ENCODE measurements at places on chromosomes 1 and 21.

- no peak for DNase-seq
Measured at GRCh38 chr1:151871284-151872030, 17.9 kb upstream of the THEM5 start.

DNA sequence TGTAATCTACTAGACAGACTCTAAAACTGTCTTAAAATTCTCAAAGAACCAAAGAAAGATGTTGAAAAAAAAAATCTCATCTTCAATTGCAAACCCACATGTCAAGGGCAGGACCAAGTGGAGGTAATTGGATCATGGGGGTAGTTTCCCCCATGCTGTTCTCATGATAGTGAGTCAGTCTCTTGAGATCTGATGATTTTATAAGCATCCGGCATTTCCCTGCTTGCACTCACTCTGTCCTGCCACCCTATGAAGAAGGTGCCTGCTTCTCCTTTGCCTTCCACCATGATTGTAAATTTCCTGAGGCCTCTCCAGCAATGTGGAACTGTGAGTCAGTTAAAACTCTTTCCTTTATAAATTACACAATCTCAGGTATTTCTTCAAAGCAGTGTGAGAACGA lies 257.0 kb downstream of the HHIPL2 start:
- DNase-seq: no peak

DNA sequence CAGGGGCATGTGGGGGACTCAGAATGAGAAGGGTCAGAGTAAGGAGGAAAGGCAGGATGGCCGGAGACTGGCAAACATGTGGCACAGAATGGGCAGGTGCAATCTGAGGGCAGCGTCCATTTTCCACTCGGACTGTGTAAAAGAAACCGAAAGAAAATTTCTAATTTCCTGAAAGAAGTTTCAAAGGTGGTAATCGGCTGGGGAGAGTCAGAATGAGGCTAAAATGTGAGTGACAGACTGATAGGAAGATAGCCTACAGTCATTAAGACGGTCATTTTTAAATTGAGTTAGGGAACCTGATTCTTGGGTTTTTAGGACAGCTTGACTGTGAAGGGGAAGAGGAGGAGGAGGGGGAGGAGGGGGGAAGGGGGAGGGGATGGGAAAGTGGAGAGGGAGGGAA lies 23.6 kb downstream of the COA6 start:
- no peak for DNase-seq

DNA sequence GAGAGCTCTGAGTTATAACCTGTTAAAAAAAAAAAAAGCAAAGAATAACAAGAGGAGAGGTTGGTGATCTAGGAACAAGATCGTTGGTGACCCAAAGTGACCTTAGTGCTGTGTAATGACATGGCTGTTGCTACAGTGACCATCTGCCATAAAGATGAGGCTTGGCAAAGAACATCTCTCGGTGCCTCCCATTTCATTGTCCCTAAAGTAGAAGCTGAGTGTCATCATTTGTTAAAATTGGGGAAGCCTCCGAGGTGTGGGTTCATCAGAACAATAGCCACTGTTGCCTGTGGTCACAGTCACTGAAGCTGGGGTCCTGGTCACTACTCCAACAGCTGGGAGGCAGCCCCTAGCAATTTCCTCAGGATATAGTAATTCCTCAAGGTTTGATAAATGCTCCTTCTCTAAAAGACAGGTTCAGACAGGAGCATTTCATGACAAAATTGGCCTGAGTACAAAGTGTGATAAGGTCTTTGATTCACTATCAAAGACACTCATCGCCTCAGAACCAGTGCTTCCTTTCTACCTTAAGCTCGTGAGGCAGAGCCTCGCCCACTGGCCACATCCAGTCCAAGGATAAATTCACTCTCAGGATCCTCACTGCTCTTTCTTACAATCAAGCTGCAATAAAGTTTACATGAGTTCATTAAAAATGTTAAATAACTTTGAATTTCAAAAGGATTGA lies 81.9 kb upstream of the RGS2 start:
- DNase-seq: no peak

GRCh38 chr1:226497991-226498639 lies 50.4 kb upstream of the STUM start:
- DNase-seq: no peak

- no peak for DNase-seq
Measured at GRCh38 chr1:29575826-29576225, 339.5 kb downstream of the PTPRU start.

DNA sequence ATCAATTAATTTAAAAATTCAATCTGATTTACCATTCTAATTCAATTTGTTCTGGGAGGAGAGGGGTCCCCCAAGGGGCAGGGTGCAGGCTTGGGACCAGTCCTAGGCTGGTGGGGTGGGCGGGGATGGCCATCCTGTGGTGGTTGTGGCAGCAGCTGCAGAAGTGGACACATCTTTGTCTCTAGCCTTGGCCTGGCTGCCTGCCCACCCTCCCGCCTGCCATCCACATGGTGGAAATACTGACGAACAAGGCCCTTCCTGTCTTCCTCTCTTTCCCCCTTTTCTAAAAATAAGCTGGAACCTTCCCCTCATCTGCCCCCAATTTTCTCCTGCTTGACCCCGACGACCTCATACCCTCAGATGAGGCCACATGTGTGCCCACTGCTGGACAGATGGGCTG lies 130.9 kb downstream of the FOXD2 start:
- no peak for DNase-seq

GRCh38 chr1:216616425-216616824 lies 106.8 kb downstream of the ESRRG start:
- no peak for DNase-seq

DNA sequence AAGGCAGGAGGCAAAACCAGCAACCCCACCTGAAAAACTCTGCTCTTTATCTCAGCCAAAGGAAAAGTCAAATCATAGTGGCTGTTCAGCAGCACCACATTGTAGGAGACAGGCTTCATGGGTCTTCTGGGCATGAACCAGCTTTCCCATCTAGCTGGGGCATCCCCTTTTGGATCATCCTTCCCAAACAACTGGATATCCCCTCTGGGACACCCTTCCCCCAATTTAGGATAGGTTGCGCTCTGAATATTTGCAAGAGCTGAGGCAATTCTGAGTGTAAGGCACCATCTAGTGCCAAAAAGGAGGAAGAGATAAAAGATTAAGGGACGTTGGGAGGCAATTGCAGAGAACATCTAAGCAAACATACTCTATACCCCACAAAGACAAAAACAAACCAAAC lies 295.8 kb downstream of the MATN1 start:
- DNase-seq: no peak

DNA sequence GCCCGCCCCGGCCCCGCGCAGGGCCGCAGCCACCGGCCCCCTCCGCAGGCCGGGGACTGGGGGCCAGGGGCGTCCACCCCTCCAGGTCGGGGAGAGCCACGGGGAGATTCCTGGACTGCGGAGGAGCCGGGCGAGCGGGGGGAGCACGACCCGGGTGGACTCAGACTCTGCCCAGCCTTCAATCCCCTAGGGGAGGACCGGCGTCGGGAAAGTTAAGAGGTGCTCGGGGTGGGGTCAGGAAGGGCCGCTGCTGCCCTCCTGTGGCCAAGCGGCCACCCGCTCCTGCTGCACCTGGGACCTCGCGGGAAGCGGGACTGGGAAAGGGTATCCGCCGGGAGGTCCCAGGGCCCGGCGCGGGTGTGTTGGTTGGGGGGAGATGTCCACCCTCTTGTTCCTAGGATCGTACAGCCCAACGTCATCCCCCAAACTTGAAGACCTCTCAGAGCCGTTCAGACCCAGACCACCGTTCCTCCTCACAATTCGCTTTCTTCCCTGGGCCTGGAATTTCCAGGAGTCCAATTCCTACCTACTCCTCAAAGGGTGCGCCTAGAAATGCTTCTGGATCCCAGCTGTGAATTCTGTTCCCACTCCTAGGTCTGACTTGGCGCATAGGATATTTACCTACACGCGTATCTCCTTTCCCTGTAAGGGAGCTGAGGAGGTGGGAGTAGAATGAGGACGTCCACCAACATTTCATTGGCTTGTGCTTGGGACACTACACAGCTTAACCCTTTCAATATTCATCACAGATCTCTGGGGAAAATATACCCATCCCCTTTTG lies 484 bp upstream of the RHOC start:
- DNase-seq: peak; percentile 79

DNA sequence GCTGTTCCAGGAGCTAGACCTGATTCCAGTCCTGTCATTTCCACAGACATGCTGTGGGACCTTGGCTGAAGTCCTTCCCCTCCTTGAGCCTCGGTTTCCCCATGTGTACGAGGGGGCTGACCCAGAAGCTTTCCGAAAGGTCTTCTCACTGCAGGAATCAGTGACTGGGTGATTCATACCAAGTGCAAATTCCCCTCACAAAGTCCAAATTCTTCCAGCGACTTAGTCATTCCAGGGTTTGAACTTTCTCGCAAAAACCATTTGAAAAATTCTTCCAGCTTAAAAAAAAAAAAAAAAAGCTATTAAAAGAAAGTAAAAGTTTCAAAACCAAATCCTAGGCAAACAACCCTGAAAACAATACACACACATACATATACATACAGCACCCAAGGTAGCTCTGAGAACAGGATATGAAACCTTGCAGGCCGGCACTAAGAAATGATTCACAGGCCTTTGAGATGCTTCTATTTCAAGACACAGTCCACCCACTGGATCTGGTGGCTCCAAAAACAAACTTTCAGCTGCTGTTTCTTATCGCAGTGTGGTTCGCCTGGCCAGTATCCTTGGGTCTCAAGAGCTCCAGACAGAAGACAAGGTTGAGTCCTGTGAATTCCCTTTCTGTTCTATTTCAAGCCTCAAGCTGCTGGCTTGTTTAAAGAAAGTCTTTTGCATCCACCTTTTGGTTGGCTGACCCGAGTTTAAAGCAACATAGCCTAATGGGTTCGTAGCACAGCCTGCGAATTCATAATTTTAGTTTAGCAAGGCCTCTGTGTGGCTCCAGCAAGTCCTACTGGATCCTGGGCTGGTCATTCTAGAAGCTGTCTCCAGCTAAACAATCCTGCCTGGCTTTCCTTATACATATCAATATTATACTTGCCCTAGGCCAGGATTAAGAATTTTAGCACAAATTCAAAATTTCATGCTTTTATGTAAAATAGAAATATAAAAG lies 18.0 kb upstream of the ID3 start:
- DNase-seq: peak; percentile 92

- DNase-seq: no peak
Measured at GRCh38 chr1:165531021-165531420, 12.8 kb upstream of the LRRC52 start.

DNA sequence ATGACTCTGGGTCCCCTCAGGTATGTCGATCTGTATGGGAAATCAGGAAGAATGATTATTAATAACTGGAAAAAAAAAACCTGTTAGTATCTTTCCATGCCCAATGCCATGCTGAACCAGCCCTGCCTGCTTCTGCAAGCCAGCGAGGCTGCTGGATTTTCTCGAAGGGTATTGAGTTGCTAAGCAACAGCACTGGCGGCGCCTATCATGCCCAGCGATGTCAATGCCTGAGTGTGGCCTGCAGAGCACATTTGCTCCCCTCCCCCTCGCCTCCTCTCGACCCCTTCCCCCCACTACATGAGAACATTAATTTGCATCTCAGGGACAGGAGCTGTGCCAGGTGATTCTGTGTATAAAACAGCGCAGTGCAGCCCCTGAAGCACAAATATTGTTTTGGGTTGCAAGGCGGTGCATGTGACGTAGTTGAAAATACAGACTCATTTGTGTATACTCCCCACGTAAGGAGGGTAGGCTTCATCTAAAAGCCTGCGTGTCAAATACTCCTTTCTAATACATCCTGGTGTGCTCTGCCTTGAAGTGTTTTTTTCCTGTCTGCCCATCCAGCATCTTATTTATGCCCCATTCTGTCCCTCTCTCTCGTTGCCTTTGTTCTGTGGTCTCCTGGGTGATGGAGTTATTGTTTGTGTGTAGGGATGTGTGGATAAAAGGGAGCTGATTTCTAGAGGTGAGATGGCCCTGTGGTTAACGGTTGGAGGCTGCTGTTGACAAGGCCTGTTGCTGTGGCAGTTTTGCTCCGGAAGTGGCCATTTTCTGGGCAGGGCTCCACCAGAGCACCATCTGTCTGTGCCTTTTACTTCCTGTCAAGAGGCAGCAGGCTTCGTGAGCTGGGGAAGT lies 32.7 kb upstream of the ATP5PO start:
- DNase-seq: peak; percentile 84

DNA sequence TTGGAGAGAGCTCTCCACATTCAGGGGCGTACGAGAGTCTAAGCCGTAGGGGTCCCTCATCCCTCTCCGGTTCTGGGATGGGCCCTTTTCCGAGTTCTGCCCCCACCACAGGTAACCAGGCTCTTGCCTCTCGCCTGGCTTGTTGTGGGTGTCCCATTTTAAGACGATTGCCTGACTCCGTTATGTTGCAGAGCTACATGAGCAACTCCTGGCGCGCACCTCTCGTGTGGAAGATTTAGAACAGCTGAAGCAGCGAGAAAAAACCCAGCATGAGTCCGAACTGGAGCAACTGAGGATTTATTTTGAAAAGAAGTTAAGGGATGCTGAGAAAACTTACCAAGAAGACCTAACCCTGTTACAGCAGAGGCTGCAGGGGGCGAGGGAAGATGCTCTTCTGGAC lies 29.0 kb downstream of the PCNT start:
- no peak for DNase-seq

- no peak for DNase-seq
Measured at GRCh38 chr1:6824665-6825368, 39.6 kb downstream of the CAMTA1 start.

DNA sequence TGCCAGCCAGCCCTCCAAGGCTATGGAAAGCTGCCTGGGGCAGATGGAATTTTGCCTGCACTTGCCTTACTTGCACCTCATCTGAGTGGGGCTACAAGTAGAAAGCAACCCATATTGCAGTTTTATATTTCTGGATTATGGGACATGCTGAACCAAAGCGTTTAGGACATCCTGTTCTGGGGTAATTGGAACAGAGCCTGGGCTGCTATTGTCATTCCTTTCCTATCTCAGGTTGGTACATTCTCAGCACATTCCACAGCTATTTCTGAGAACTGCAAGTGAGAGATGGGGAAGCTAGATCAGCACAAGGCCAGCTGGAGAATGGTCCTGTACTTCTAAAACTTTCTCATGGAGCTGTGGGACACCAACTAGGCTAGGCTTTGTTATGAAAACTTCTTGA lies 713.8 kb downstream of the KCNT2 start:
- DNase-seq: no peak

GRCh38 chr21:32424674-32425073 lies 12.2 kb downstream of the EVA1C start:
- no peak for DNase-seq

GRCh38 chr1:22754106-22754768 lies 43.6 kb downstream of the EPHB2 start:
- no peak for DNase-seq

- DNase-seq: peak; percentile 39
Measured at GRCh38 chr1:116333171-116334014, 39.7 kb upstream of the ATP1A1 start.

DNA sequence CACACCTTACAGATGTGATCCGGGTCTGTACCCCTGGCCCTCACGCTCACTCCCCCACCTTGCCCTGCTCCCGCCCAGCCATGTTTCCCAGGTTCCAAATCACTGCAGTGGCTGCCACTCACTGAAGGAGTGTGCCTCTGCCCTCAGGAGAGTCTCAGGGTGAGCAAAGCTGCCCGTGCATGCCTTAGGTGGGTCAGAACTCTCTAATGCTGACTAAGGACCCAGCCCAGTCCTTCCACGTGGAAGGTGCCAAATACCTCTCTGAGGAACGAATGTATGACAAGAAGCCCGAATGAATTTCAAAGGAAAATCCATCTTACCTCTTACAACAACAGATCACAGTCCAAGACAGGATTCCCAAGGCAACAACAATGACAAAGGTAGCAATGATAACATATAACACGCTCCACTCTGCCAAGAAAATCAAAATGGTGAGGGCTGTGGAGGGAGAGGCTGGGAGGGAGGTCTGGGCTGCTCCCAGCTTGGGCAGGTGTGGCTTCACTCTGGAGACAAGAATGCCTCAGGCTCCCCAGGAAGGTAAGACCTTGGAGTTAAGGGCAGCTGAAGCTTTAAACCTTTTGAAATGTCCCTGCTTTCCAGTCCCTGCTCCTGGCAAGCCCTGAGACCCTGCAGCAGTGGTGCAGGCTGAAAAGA lies 115.2 kb downstream of the KIAA0319L start:
- no peak for DNase-seq
